Endodermal cell (in vitro differentiated cells): ENCODE measurements at places on chromosomes 16 and 17. TPM values are rescaled to one million over a fixed set of nuclear protein-coding genes. Genes with fewer than 3 reads are reported as not detected.

DNA sequence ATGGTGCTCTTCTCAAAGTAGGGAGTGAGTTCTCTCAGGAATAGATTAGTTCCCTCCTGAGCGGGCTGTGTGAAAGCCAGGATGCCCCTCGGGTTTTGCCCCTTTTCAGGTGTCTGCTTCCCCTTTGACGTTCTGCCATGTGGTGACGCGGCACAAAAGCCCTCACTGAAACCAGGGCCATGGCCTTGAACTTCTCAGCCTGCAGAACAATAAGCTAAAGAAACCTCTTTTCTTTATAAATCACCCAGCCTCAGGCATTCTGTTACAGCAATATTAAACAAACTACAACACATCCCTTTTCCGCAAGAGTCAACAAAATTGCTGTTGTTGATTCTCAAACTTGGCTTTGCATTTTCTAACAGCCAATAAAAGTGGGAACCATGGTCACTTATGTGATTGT is 15.5 kb upstream of the CACNG5 start:
- H3K4me1 ChIP-seq = no peaks in the 10 kb centered on the region
- H3K27ac ChIP-seq = no peak overlapping the region
- H3K27me3 ChIP-seq = no peaks in the 10 kb centered on the region

DNA sequence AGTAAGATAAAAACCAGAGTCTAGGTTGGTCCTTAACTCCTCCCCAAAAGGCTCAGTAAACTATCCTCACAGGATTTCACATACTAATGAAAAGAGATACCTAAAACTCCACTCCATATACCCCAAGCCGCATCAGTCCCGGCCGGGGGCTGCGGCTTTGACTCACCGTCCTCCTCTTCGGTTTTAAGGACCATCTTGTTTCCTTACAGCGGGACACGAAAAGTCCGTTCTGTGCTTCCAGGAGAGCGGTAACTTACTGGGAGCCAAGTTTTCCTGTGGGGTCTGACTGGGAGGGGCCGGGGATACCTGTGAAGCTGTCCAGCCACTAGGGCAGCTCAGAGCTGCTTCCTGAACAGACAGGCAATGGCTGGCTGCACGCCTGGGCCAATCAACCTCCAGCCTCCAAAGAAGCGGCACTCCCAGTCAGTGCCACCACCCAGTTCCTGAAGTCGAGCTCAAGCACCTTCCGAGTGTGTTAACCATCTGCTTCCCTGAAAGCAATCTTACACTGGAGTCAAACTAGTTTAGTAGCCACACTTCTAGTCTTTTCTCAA is 45.5 kb downstream of the CYTH1 start:
- H3K36me3 ChIP-seq = peaks cover 6% of the 10 kb centered on the region
- peak overlapping the region; percentile 61 for H3K4me3 ChIP-seq
- peak; percentile 94 for DNase-seq
- no peaks in the 10 kb centered on the region for H3K27me3 ChIP-seq
- H3K4me1 ChIP-seq = peaks cover 42% of the 10 kb centered on the region
- no peak overlapping the region for H3K27ac ChIP-seq

ACSM2A gene
- not detected in 3 replicates for total RNA-seq

CRYBA1 gene
- not detected in 2 replicates for total RNA-seq
